H9 (cell line): ENCODE measurements at places on chromosomes 1 and 21. TPM values are rescaled to one million over a fixed set of nuclear protein-coding genes. Genes with fewer than 3 reads are reported as not detected.

GRCh38 chr1:222171005-222171404 lies 376.9 kb downstream of the HHIPL2 start:
- H3K4me1 ChIP-seq = no peaks in the 10 kb centered on the region
- H3K27ac ChIP-seq = no peak overlapping the region
- peak; percentile 31 for DNase-seq

GRCh38 chr1:38221006-38221649 lies 174.5 kb upstream of the POU3F1 start:
- no peak overlapping the region for H3K27ac ChIP-seq
- H3K4me3 ChIP-seq = no peak overlapping the region
- no peak for DNase-seq

GRCh38 chr1:77534456-77534855 lies 148.0 kb downstream of the ZZZ3 start:
- no peak overlapping the region for H3K4me3 ChIP-seq
- no peaks in the 10 kb centered on the region for H3K36me3 ChIP-seq
- H3K27me3 ChIP-seq = no peaks in the 10 kb centered on the region
- H3K4me1 ChIP-seq = no peaks in the 10 kb centered on the region; the same call in 1 of the 2 replicates

DNA sequence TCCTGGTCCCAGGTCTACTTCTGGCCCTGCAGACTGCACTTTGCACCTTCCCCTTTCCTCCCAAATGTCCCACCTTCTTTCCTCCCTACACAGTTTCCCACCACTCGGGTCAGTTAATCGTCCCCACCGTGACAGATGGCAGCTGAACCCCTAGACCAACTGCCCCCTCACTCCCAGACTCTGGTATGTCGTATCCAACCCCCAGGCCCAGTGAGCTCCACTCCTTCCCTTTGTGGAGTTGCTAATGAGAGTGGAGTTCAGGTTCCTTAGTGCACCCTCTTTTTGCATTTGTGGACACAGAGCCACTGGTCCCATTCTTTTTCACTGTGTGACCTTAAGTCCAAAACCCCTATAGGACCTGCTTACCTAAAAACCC lies 1.8 kb downstream of the MAN1C1 start:
- H3K36me3 ChIP-seq = 0 out of 3 replicates have a peak, but pooled peaks cover 2% of the 10 kb centered on the region
- no peak overlapping the region for H3K27ac ChIP-seq
- no peaks in the 10 kb centered on the region for H3K4me1 ChIP-seq
- no peak for DNase-seq

Gene UBXN10
- 0.59 and 0.90 TPM in 2 replicates for total RNA-seq

DNA sequence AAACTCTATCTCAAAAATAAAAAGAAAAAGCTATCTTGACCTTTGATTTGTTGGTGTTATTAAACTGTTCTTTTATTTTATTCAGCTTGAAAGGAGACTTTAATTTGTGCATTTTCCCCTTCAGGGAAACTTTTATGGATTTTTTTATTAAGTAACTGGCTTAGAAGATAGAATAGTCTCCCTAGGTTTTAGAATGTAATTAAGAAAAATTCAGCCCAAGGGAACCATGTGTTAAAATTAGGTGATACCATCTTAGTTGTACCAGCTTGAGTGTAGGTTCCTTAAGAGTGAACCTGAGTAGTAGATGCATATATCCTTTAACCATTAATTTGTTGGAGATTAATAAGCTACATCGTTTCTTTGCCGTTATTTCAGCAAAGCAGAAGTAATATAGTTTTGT lies 11.4 kb downstream of the MAST2 start:
- H3K4me1 ChIP-seq = no peaks in the 10 kb centered on the region; the same call in 1 of the 2 replicates
- no peak overlapping the region for H3K27ac ChIP-seq
- peaks cover 27% of the 10 kb centered on the region for H3K36me3 ChIP-seq
- H3K4me3 ChIP-seq = no peak overlapping the region
- no peak for DNase-seq

Gene ALG14
- total RNA-seq = 2.5 and 2.7 TPM in 2 replicates

DNA sequence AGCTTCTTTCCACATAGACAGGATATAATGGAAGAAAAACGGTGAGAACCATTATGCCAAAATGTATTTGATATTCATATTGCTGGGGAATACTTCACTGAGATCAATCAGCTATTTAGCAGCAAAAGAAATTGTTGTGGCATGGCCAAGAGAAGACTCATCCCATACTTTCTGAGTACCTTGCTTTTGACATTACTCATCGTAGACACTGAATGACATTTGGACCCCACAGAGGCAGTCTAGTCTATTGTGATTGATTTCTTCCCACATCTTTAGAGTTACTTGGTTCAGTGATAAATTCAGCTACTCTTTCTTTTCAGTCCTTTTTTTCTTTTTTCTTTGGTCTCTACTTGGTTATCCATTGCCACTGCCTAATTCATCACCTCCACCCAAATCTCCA lies 22.1 kb downstream of the ATP1B1 start:
- peaks cover 64% of the 10 kb centered on the region for H3K36me3 ChIP-seq
- no peak overlapping the region for H3K27ac ChIP-seq
- no peaks in the 10 kb centered on the region for H3K27me3 ChIP-seq
- DNase-seq = no peak

GRCh38 chr1:167601442-167602383 lies 28.3 kb upstream of the RCSD1 start:
- no peak overlapping the region for H3K4me3 ChIP-seq
- no peak for DNase-seq
- no peaks in the 10 kb centered on the region for H3K4me1 ChIP-seq
- H3K27ac ChIP-seq = no peak overlapping the region
- H3K36me3 ChIP-seq = peaks cover 9% of the 10 kb centered on the region

- peak overlapping the region; percentile 78 for H3K4me3 ChIP-seq
- no peaks in the 10 kb centered on the region for H3K36me3 ChIP-seq
- H3K27me3 ChIP-seq = peaks cover 14% of the 10 kb centered on the region; the same call in 1 of the 2 replicates
- no peak overlapping the region for H3K27ac ChIP-seq
- H3K4me1 ChIP-seq = peaks cover 2% of the 10 kb centered on the region; the same call in 1 of the 2 replicates
- DNase-seq = no peak
Observed at GRCh38 chr1:101235216-101235695, 1.6 kb upstream of the S1PR1 start.

DNA sequence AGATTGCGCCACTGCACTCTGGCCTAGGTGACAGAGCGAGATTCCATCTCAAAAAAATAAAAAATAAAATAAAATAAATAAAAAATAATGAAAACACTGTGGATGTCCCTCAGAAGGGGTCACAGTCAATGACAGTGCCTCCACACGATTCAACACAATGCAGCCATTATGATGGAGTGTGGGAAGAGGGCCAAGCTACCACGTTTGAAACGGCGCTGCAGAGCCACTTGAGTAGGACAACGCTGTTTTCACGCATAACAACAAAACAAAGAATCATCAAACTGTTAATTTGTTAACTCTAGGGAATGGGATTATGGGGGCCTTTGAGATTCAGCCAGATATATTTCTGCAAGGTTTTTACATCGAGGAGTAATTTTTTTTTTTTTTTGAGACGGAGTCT lies 36.5 kb downstream of the NKAIN1 start:
- H3K36me3 ChIP-seq = no peaks in the 10 kb centered on the region
- DNase-seq = no peak
- no peak overlapping the region for H3K27ac ChIP-seq
- H3K4me3 ChIP-seq = no peak overlapping the region
- no peaks in the 10 kb centered on the region for H3K27me3 ChIP-seq

DNA sequence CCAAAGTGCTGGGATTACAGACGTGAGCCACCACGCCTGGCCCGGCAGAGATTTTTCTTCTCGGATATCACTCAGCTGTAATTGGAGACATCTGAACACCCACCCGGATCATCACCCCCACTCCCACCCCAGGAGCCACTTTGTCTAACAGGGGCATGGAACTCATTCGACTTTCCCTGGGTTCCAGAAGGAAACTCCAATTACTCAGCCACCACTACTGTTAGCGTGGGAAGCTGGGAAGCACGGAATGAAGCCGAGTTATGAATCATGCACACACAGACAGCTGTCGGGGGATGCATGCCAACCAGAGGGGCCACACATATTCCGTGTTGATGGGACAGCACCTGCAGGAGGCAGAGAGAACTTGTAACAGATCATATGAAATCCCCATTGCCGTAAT lies 85.2 kb downstream of the HLCS start:
- H3K27ac ChIP-seq = no peak overlapping the region
- peaks cover 24% of the 10 kb centered on the region for H3K36me3 ChIP-seq
- DNase-seq = no peak
- H3K4me3 ChIP-seq = no peak overlapping the region

Gene PROX1
- 0.72 and 0.83 TPM in 2 replicates for total RNA-seq

- H3K27ac ChIP-seq = no peak overlapping the region
- no peak for DNase-seq
- H3K36me3 ChIP-seq = no peaks in the 10 kb centered on the region
- H3K4me3 ChIP-seq = no peak overlapping the region
- H3K27me3 ChIP-seq = no peaks in the 10 kb centered on the region
Observed at GRCh38 chr1:160577671-160578070, 1.6 kb downstream of the CD84 start.

- no peak overlapping the region for H3K27ac ChIP-seq
- no peaks in the 10 kb centered on the region for H3K36me3 ChIP-seq
- H3K27me3 ChIP-seq = no peaks in the 10 kb centered on the region
Observed at GRCh38 chr1:157000686-157001085, 44.9 kb downstream of the ARHGEF11 start.
